Islet precursor cell (in vitro differentiated cells): ENCODE measurements at places on chromosomes 5 and 9.

DNA sequence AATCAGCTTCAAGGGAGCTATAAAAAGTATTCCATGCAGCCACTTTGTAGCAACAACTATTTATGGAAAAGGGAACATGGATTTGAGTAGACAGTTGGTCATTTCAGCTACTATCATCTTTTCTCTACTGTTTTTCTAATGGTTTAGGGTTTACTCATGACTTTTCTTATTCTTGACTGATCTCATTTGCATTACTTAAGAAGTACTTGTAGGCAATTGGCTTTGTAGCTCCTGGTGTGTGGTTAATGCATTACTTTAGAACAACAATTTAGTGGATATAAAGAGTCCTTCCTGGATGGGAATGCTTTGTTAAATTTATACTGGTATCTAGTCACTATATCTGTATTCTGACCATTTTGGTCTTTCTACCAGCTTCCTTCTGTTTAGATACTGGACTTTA is 59.8 kb upstream of the NTRK2 start:
- no peak for DNase-seq

DNA sequence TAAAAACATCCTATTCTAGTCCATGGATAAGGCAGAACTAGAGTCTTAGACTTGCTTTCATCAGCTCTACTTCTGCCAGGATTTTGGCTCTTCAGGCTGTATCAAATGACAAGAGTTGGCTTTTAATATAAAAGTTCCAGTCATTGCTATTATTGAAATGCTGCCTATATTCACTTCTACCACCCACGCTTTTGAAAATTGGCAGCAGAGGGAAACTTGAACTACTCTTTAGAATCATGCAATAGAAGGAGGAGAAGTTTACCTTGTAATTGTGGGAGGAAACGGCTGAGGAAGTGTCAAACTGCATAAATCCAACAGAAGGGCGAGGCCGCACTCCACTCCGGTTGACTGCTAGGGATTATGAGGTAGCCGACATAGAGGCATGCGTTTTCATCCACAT is 122.6 kb upstream of the BASP1 start:
- DNase-seq: no peak

- peak; percentile 95 for DNase-seq
Measured at GRCh38 chr9:133478851-133479711, at the start of gene SLC2A6. TSS of gene SLC2A6 (minus strand) at chr9:133479099. CDS start at chr9:133479059, 40 bp downstream.

- peak; percentile 22 for DNase-seq
Measured at GRCh38 chr5:1324719-1325190, 20.1 kb downstream of the CLPTM1L start.

GRCh38 chr5:67156976-67157583 is 39.5 kb downstream of the CD180 start:
- no peak for DNase-seq

DNA sequence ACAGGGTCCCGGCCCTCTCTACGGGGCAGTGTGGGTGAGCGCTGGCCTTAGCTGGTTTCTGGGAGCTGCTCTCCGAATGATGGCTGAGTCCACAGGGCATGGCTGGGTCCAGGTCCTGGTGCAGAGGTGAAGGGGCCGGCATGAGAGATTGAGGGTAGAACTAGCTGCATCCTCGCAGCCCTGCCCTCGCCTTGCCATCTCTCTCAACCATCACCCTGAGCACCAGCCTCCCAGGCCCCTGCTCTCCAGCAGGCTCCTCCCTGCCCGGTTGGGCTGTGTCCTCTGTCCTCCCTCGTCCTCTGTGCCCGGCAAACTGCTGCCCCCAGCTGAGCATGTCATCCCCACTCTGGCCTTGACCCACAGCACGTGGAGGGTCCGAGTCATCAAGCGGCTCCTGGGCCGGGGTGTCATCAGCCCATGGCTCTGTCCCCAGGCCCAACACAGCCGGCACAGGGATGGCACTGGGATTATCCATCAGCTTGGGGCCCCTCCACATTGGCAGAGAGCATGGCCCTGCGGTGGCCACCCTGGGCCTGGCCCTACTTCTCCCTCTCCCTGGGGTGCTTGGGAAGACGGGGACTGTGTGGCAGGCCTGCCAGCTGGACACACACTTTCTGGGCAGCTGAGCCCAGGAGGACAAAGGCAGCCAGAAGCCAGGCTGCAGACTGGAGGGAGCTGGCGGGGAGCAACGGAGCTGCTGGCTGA is 8.4 kb downstream of the FLT4 start:
- peak; percentile 45 for DNase-seq
